ENCODE measurements at places on chromosomes 3 and 15. TPM values are rescaled to one million over a fixed set of nuclear protein-coding genes. Genes with fewer than 3 reads are reported as not detected.
A peak's percentile ranks its signal among the peaks of the same experiment; 100 is the strongest.

Gene CCRL2
- not detected for total RNA-seq

Gene CHDH
- 3.0 TPM for total RNA-seq

Gene SYNM
- total RNA-seq, result 3.5 TPM

Gene PLIN1
- 0.73 TPM for total RNA-seq

GRCh38 chr3:15051531-15051930 lies 13.6 kb downstream of the MRPS25 start:
- H3K36me3 ChIP-seq, result peaks cover 17% of the 10 kb centered on the region
- H3K4me3 ChIP-seq, result no peak overlapping the region
- H3K4me1 ChIP-seq, result peaks cover 30% of the 10 kb centered on the region
- DNase-seq, result peak; percentile 46
- no peaks in the 10 kb centered on the region for H3K27me3 ChIP-seq

DNA sequence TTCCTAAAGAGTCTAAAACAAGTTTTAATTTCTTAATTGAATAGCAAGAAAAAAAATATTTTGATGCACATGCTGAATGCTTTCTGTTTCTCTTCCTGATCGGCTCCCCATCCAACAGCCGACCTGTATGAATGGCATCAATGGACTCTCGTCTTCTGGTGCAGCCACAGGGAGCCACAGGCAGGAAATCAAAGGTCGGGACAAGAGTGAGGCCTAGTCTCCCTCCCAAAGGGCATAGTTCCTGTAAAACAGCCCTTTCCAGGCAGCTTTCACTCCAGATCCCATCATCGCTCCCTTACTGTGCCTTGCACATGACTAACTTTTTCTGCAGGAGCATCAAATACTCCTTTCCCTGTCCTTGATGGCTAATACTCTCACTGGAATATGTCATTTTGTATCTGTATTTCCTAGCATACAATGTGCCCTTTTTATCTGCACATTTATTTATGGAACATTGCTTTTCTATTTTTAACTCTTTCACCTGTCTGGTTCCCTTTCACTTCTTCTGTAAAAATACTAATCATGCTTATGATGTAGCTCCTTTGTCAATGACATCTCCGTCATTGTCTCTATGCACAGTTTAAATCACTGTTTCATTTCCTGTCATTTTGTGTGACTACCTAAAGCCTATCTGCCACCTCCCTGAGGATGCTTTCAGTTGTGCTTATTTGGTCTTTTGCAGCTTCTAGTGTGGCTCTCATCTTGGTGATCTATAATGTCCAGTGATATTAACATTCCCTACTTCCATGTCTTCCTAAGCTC lies 326.2 kb downstream of the CTNNB1 start:
- no peaks in the 10 kb centered on the region for H3K36me3 ChIP-seq
- peak overlapping the region; percentile 13 for H3K27ac ChIP-seq
- H3K4me1 ChIP-seq, result peaks cover 9% of the 10 kb centered on the region
- H3K27me3 ChIP-seq, result no peaks in the 10 kb centered on the region
- DNase-seq, result no peak

DNA sequence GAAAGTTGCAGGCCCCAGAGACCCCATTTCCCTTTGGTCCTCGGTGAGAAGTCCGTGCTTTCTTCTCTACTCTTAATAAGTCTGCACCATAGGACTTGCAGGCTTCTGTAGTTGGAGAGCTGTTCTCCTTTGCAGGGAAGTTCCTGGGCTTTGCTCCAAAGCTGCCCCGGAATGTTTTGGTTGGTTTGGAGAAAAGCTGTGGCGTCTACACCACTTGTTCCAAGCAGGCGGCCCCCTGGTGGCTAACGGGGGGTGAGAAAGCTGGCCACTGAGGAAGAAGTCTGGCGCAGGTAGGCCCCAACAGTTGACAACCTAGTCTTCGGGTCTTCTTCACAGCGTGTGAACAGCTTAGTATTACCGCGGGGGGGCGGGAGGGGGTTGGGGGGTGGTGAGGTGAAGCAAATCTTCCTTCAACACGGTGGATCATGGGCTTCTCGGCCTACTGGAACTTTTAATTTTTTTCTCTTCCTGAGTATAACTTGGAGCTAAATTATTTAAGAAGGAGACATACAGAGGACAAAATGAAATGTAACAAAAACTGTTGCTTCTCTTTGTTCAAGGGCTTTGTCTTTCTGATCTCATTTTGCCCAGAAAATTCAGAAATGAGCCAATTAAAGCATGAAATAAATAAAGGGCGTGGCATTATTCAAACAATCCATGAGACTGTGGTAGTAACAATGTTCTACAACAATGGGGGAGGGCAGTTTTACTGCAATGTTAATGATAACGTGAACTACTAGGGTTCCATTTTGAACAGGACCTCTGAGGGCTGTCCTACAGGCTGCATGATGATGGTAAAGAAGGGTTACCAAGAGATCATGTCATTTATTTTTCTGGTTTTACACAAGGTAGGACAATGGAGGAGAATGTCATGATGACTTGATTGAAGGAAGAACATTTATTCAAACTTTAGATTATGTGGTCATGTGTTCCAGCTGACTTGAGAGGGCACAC lies 2.2 kb upstream of the THRB start:
- peak overlapping the region; percentile 91 for H3K4me3 ChIP-seq
- peak; percentile 47 for DNase-seq
- H3K36me3 ChIP-seq, result no peaks in the 10 kb centered on the region
- H3K27ac ChIP-seq, result no peak overlapping the region
- peaks cover 58% of the 10 kb centered on the region for H3K27me3 ChIP-seq
- H3K4me1 ChIP-seq, result peaks cover 12% of the 10 kb centered on the region

DNA sequence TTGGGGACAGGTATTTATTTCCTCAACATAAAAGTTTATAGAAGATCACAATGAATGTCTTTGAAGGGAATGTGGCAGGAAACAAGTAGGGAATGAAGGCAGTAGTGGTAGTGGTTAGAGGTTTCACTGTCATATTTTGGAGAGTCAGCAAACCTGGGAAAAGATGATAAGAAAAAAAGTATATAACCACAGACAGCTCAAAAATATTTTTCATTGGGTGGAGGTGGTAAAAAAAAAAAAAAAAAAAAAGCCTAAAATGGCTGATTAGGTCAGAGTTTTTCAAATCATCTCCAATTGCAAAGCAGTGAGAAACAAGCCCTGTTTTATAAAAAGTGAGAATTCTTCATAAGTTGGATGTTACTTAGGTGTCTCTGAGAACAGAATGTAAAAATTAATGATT lies 400.0 kb downstream of the LSAMP start:
- no peak overlapping the region for H3K27ac ChIP-seq
- DNase-seq, result no peak
- no peak overlapping the region for H3K4me3 ChIP-seq
- H3K27me3 ChIP-seq, result no peaks in the 10 kb centered on the region

DNA sequence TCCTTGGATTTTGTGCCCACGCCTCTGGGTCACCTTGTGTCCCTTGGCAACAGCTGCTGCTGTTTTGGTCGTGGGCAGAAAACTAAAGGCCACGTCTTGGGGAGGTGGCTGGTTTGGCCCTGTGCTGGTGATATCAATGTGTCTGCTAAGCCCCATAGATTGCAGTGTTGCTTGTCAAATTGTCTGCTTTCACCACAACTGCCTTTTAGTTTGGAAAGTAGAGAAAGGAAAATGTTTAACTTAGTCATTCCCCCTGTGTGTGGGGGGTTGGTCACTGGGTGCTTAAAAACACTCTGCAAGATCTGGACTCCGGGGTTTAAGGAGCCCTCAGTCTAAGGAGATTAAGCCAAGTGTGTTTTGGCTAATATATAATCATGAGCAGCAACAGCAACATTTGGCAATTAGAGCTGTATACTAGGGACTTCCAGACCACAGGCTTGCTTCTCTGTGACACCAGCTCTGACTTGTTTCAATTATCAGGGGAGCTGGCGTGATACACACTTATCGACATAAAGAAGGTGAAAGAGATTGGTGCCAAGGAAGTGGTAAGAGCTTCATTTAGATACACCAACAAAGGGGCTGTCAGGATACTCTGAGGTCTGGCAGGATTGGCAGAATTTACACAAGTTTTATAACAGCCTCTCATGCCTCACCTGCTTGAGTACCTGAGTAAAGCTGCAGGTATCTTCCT lies 3.5 kb downstream of the SMAD3 start:
- H3K4me3 ChIP-seq, result peak overlapping the region; percentile 97
- H3K36me3 ChIP-seq, result peaks cover 3% of the 10 kb centered on the region
- no peak overlapping the region for H3K27ac ChIP-seq
- H3K27me3 ChIP-seq, result peaks cover 6% of the 10 kb centered on the region

DNA sequence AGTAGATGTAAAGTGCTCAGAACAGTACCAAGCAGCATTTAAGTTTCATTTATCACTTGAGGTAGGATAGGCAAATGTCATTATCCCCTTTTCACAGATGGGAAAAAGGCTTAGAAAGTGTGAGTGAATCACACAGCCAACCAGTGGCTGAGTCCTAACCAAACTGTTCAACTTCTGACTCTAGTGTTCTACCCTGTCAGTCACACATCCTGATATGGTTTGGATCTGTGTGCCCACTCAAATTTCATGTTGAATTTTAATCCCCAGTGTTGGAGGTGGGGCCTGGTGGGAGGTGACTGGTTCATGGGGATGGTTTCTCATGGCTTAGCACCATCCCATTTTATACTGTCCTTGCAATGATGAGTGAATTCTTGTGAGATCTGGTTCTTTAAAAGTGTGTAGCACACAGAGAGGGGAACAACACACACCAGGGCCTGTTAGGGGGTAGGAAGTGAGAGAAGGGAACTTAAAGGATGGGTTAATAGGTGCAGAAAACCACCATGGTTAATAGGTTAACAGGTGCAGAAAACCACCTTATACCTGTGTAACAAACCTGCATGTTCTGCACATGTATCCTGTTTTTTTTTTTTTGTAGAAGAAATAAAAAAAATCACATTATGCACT lies 304.7 kb downstream of the SUCLG2 start:
- peak overlapping the region; percentile 45 for H3K27ac ChIP-seq
- H3K4me1 ChIP-seq, result no peaks in the 10 kb centered on the region
- no peaks in the 10 kb centered on the region for H3K27me3 ChIP-seq
- H3K36me3 ChIP-seq, result no peaks in the 10 kb centered on the region
- H3K4me3 ChIP-seq, result no peak overlapping the region

GRCh38 chr3:120399372-120399771 lies 50.2 kb upstream of the LRRC58 start:
- H3K27ac ChIP-seq, result no peak overlapping the region
- no peaks in the 10 kb centered on the region for H3K4me1 ChIP-seq
- peaks cover 46% of the 10 kb centered on the region for H3K36me3 ChIP-seq
- H3K4me3 ChIP-seq, result no peak overlapping the region

- H3K27ac ChIP-seq, result no peak overlapping the region
- H3K27me3 ChIP-seq, result peaks cover 6% of the 10 kb centered on the region
- H3K4me3 ChIP-seq, result no peak overlapping the region
- H3K4me1 ChIP-seq, result peaks cover 12% of the 10 kb centered on the region
- DNase-seq, result no peak
Observed at GRCh38 chr3:73351423-73352071, 273.2 kb downstream of the PDZRN3 start.

GRCh38 chr3:46930166-46930944 lies 46.2 kb downstream of the CCDC12 start:
- peaks cover 6% of the 10 kb centered on the region for H3K36me3 ChIP-seq
- H3K27ac ChIP-seq, result peak overlapping the region; percentile 52
- no peak overlapping the region for H3K4me3 ChIP-seq
- no peaks in the 10 kb centered on the region for H3K27me3 ChIP-seq
- DNase-seq, result no peak

- no peaks in the 10 kb centered on the region for H3K27me3 ChIP-seq
- no peak overlapping the region for H3K4me3 ChIP-seq
- peaks cover 8% of the 10 kb centered on the region for H3K36me3 ChIP-seq
- DNase-seq, result no peak
Observed at GRCh38 chr15:71914092-71914491, 103.7 kb downstream of the NR2E3 start.

GRCh38 chr15:58489289-58490085 lies 57.7 kb downstream of the LIPC start:
- no peaks in the 10 kb centered on the region for H3K27me3 ChIP-seq
- no peak for DNase-seq
- no peaks in the 10 kb centered on the region for H3K4me1 ChIP-seq

DNA sequence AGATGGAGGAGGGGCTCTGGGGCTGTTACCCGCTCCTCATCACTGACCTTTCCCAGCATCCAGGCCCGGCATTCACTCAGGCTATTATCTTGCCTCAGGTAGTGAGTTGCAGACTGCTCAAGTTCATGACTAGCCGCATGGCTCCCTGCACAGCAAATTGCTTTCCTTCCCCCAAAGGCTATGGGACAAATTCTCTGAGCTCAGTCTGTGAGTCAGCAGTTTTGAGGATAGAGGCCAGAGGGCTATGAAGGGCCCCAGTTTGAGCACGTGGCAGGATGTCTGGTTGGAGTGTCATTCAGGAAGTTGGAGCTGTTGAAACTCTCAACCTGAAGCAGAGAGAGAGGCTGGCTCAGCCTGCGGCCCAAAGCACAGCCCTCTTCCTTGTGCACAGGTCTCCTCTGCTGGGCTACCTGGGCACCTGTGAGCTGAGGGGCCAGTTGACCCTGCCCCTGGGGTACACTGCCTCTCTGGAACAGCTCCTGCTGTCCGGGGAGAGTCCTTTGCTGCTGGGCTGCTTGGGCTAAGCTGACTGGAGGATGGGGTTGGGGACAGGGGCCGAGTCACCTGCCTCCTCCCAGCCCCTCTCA lies 7.9 kb downstream of the FAH start:
- peaks cover 8% of the 10 kb centered on the region for H3K4me1 ChIP-seq
- H3K4me3 ChIP-seq, result no peak overlapping the region
- H3K36me3 ChIP-seq, result peaks cover 12% of the 10 kb centered on the region
- DNase-seq, result no peak

GRCh38 chr3:140349938-140350337 lies 327.9 kb upstream of the TRIM42 start:
- no peak overlapping the region for H3K4me3 ChIP-seq
- no peaks in the 10 kb centered on the region for H3K36me3 ChIP-seq
- H3K27me3 ChIP-seq, result no peaks in the 10 kb centered on the region
- DNase-seq, result no peak
- H3K27ac ChIP-seq, result no peak overlapping the region
- peaks cover 4% of the 10 kb centered on the region for H3K4me1 ChIP-seq

GRCh38 chr3:71456156-71456555 lies 127.4 kb downstream of the FOXP1 start:
- H3K4me3 ChIP-seq, result no peak overlapping the region
- DNase-seq, result no peak
- H3K27ac ChIP-seq, result no peak overlapping the region
- H3K4me1 ChIP-seq, result peaks cover 9% of the 10 kb centered on the region
- H3K36me3 ChIP-seq, result peaks cover 4% of the 10 kb centered on the region

GRCh38 chr15:95872366-95872771 lies 458.1 kb upstream of the NR2F2 start:
- H3K36me3 ChIP-seq, result no peaks in the 10 kb centered on the region
- H3K4me1 ChIP-seq, result peaks cover 73% of the 10 kb centered on the region
- DNase-seq, result no peak
- no peaks in the 10 kb centered on the region for H3K27me3 ChIP-seq
